Kidney (tissue), 22 donors: ENCODE measurements at places on chromosomes 5 and 9.

DNA sequence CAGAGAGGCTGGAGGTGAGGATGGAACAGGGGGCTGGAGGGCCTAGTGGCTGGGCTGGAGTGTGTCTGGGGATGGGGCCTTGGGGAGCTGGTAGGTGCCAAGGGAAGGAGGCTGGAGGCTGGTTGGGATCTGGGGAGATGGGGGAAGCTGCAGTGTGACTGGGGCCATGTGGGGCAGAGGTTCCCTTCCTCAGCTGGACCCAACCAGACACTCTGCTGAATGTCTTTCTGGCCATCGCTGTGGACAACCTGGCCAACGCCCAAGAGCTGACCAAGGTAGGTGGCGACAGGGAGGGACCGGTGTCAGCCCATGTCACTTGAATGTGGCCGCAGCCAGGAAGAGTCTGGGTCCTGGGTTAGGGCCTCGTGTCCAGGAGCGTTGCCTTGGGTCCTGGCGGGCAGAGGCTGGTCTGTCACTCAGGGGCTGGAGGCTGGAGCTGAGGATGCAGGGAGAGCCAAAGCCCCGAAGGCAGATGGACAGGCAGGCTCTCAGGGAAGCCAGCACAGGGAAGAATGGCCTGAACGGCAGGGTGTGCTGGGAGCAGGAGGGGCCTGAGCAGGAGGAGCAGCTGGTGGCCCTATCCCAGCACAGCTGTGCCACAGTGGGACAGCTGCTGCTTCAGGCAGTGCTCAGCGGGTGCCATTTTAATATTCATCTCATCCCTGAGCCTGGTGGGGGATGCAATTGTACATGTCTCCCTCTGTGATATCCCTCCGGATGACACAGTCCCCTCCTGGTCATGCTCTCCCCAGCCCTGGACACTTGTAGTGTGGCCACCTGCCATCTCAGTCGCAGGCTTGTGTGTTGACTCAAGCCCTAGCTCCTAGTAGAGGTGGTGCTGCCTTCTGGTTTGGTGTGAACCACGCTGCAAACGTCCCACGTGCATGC, 132.5 kb downstream of the CACNA1B start:
- DNase-seq: peak; percentile 31

DNA sequence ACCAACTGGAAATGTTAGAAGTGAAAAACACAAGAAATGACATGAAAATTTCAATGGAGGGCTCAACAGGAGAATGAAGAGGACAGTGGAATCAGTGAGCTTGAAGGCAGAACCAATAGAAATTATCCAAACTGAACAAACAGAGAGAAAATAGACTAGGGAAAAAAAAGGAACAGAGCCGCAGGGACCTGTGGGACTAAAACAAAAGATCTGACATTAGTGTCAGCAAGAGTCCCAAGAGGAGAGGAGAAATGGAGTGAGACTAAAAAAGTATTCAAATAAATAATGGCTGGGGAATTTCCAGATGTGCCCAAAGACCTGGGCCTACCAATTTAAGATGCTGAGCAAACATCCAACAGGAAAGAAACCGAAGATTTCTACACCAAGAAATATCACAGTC, 175.0 kb upstream of the PHYKPL start:
- no peak for DNase-seq

DNA sequence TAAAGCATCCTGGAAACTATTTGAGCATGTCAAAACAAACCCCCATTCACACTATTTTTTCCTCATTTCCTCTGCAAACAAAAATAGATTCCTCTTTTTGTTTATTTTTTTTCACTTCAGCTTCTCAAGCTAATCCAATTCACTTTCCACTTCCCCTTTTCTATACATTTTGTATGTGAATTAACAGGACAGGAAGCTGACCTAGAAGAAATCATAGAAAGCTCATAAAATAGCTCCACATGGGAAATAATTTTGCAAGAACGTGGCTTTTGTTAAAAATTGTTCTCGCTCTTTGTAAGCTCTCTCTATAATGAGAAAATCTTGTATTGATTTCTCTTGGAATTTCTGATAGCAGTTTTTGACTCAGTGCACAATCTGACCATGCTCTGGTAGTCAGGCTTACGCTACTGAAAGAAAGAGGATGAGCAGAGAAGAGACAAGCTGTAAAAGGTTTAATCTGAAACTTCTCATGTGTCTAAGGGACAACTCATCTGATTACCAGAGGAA, 215.8 kb downstream of the ADAMTS12 start:
- DNase-seq: no peak

DNA sequence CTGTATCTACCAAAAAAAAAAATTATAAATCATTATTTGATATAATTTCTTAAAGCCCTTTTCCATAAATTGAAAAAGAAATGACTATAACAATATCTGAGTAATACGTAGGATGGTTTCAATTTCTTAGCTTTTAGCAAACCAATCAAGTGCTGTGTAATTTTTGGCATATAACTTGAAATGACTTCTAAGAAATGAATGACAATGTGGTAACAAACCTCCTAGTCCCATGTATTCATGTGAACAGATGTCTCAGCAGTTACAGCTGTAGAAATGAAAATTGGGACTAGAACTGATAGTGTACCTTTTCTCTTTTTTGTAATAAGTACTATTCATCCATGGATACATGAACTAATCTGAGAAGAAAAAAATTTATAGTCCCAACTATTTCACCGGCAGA, 307.0 kb downstream of the BNC2 start:
- DNase-seq: no peak

- DNase-seq: peak; percentile 82
Measured at GRCh38 chr9:136539427-136540421, 6.1 kb downstream of the NOTCH1 start.

GRCh38 chr9:14119694-14120514, 194.0 kb downstream of the NFIB start:
- no peak for DNase-seq

- DNase-seq: no peak
Measured at GRCh38 chr5:113166852-113167366, 190.3 kb downstream of the DCP2 start.

- DNase-seq: no peak
Measured at GRCh38 chr5:10367579-10367978, 14.1 kb downstream of the MARCHF6 start.

- no peak for DNase-seq
Measured at GRCh38 chr5:33381243-33381642, 59.5 kb upstream of the TARS1 start.

DNA sequence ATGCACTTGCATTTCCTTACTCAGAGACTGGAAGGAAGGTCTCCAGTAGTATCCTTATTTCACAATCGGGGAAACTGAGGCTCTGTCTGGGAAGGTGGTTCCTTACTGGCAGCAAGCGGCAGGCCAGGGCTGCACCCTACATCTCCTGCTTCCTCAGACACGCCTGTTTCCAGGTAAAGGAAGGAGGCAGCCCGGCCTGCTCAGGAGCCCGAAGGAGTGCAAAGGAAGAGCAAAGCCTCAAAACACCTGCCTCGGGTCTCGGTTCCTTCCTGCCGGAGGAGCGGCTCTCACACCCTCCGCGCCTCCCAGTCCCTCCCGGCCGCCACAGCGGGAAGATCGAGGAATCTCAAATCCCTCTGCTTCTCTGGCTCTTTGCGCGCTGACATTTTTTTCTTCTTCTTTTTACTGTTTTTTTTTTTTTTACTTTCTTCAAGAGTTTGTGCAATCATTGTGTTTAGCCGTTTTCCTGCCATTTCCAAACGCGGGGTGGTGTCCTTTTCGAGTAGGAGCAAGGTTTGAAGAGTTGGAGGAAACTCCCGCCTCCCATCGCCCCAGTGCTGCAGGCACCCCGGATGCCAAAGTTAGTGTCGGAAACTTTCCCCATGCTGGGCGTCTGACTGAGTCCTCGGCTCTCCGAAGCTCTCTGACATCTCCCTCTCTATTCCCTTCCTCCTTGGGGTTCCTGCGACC, 1.0 kb downstream of the GGTA1 start:
- DNase-seq: no peak

DNA sequence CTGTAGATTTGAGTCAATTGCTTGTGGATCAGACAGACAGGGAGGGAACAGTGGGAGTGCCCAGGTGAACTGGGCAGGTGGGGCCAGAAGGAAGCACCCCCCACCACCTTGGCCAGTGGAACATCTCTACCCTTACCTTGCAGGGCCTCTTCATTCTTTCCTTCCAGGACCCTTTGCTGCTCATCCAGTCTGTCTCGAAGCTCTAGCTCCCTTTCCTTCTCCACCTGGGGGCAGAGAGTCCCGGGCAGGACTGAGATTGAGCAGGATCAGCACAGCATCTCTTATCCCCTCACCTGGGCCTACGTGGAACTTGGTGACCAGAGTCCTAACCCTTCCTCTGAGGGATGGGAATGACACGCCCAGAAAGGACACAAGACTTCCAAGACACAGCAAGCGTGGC, 25.0 kb downstream of the CCDC69 start:
- DNase-seq: no peak

DNA sequence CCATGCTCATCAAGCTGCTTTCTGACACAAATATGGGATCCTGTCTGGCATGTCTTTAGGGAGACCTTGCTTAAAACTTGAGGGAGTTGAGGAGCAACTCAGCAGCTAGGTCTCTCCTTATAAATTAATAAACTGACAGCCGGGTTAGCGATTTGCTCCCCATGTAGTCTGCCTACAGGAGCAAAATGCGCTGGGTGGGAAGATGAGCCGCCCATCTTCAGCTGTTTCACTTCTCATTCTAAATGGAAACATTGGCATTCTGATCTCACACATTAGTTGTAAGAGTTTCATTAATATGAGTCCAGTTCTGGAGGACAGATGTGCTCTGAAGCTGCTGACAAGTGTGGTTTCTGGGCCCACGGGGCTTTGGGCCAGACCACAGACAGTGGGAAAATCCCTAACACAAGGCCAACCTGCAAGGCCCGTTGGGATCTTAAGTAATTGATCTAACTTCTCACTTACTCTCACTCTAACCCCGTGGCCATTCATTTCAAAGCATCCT, 197.0 kb downstream of the MCTP1 start:
- DNase-seq: no peak

DNA sequence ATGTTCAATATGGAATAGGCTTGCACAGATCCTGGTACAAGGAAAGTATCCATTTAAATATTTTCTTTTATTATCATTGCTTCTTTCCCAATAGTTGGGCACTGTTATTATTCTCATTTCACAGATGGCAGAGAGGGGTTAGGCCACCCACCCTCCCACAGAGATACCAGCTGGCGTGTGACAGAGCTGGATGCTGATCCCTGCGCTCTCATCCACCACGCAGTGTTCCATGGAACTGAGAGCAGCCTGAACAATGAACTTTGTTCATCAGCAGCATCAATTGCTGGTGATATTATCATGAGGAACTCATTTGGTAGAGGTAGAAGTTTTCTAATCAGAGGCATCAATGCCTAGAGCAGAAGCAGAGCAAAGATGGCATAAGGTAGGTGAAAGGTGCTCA, 227.9 kb downstream of the ESM1 start:
- no peak for DNase-seq

DNA sequence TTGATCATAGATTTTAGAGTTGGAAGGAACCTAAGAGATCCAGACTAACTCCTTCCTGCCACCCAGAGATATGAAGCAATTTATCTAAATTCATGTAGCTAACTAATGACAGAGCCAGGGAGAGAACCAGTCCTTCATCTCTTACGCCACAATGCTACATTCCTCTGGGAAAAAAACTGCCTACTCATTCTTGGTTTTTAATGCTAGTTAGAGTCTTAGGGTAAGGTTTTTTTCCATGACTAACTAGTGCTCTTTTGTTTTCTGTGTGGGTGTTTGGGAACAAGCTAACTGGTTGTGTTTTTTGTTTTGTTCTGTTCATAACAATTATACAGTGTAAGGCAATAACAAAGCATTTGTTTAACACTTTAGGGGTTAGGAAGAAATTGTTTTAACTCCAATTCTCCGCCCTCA, 52.4 kb downstream of the SLC44A1 start:
- DNase-seq: no peak

- DNase-seq: peak; percentile 87
Measured at GRCh38 chr9:128703616-128704355, 1.5 kb downstream of the PKN3 start.

DNA sequence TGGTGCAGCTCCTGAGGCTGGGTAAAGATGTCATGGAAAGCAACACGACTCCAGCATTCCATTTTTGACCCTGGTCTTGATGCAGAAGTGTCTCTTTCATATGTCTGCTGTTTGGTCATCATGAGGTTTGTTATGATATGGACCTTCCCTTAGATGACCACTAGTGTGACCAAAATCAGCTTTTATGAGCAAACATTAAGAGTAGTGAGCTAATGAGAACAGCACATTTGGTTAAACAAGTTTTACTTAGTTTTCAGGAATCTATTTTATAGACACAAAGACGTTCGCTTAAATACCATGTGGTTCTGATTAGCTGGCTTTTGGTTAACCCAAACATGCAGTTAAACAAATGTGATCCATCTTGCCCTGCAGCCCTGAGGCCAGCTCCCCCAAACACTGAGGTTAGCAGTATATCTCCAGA, 56.7 kb upstream of the ACTBL2 start:
- no peak for DNase-seq

DNA sequence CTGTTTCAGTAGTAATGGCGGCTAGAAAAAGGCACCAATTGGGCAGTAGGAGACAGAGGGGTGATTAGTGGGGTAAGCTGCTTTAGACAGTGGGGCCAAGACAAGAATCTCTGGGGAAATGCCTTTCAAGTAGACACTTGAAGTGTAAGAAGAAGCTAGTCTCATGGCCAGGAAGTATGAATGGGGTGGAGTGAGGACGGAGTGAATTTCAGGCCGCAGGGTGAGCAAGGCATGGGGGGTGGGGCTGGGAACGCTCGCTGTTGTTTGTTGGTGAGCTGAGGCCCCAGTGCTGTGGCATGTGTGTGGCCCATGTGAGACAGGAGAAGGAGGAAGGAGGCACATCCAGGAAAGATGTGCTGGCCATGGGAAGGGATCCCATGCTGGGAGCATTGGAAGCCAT, 149.2 kb upstream of the NFIL3 start:
- DNase-seq: no peak

GRCh38 chr9:83330207-83331196, 207.7 kb downstream of the FRMD3 start:
- DNase-seq: no peak

DNA sequence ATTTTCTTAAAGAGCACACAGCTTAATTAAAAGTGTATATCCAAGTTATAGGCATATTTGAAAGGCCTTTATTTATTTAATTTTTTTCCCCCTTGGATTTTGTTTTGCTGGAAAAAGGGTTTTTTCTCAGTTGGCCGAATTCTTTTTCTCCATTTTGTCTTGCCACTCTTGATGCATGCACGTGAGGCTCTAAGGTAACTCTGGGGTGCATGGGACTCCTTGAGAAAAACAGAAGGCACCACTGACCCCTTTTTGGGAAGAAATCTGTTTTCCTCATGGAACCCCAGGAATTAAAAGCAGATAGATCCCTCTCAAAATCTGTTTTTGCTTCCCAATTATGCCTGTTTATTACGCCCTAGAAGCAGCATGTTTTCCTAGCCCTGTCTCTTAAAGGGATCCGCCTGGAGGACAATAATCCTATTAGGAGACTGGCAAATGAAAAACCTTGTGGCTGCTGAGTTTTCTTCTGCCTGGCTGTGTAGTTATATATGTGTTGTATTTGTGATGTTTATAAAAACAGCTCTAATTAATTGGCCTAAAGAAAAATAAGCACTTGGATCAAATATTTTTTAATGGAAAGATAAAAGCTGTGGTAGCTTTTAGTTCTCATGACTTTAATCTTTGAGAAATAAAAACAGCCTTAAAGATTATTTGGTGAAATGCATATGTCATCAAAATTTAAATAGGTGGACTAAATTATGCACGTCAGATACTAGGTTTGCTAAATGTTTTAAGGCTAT, 435.1 kb upstream of the CDH9 start:
- DNase-seq: peak; percentile 6

GRCh38 chr5:144151026-144151425, 19.4 kb downstream of the YIPF5 start:
- DNase-seq: peak; percentile 50

- peak; percentile 84 for DNase-seq
Measured at GRCh38 chr9:122350577-122351355, 20.1 kb upstream of the PTGS1 start.

GRCh38 chr5:73673161-73673591, 47.2 kb downstream of the ARHGEF28 start:
- peak; percentile 17 for DNase-seq
